ENCODE measurements at places on chromosomes 5 and 9.

DNA sequence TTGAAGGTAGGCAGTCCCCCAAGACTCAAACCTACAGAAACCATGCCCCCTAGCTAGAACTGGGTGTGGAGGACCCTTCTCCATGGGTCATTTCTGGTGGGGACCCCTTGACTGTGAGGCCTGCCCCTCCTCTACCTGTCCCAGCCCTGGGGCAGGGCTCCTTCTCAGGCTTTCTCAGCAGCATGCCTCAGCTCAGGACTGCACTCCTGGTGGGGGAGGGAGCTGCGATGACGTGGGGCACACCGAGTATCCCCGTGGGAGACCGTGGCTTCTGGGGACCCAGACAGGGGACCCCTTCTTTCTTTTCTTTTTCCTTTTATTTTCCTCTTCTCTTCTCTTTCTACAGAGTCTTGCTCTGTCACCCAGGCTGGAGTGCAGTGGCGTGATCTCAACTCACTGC lies 27.0 kb upstream of the PITX1 start:
- no peak for DNase-seq

DNA sequence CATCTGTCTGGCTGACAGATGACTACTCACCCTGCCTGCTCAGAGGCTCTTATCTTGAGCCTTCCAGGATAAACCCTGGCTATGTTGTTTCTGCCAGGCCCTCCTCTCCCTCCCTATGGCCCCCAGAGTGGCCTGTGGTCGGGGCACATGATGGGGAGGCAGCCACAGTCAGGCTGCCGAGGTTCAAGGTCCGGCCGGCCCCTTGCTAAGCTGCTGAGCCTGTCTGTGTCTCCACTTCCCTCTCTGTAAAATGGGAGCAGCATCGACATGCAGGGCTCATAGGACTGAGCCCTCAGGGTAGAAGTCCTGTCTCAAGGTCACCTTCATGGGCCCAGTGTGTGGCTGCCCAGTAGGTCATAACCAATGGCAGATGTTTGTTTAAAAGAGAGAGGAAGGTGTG lies 28.5 kb downstream of the WNK2 start:
- DNase-seq = no peak

GRCh38 chr9:128394379-128395168 lies 23.4 kb downstream of the URM1 start:
- DNase-seq = peak; percentile 83

- DNase-seq = no peak
Observed at GRCh38 chr5:36701085-36701698, 94.8 kb downstream of the SLC1A3 start.

DNA sequence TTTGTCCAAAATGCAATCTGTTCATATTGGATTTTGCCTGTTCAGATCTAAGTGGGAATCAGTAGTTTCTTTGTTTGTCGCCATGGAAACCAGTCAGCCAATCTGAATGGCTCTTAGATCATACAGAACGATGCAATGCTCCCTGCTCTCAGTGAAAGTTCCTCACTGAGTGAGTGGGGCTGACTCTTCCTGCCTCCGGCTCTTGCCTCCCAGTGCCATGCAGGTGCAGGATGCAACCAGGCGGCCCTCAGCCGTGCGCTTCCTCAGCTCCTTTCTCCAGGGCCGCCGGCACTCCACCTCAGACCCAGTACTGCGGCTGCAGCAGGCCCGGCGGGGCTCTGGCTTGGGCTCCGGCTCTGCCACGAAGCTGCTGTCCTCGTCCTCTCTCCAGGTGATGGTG lies at the start of gene PTPDC1:
TSS of gene PTPDC1 (plus strand) at position 151 of the 400 bp plus-strand sequence. CDS start at position 218, 67 bp downstream.
- DNase-seq = peak; percentile 95
